ENCODE measurements at places on chromosomes 3 and 15.

GRCh38 chr15:88220443-88221335 lies 35.9 kb downstream of the NTRK3 start:
- DNase-seq, result peak; percentile 44

- no peak for DNase-seq
These were observed 3.0 kb upstream of the ARHGAP31 start for GRCh38 chr3:119291062-119291700.

- peak; percentile 53 for DNase-seq
These were observed 103.7 kb downstream of the EFL1 start for GRCh38 chr15:82158811-82159210.

DNA sequence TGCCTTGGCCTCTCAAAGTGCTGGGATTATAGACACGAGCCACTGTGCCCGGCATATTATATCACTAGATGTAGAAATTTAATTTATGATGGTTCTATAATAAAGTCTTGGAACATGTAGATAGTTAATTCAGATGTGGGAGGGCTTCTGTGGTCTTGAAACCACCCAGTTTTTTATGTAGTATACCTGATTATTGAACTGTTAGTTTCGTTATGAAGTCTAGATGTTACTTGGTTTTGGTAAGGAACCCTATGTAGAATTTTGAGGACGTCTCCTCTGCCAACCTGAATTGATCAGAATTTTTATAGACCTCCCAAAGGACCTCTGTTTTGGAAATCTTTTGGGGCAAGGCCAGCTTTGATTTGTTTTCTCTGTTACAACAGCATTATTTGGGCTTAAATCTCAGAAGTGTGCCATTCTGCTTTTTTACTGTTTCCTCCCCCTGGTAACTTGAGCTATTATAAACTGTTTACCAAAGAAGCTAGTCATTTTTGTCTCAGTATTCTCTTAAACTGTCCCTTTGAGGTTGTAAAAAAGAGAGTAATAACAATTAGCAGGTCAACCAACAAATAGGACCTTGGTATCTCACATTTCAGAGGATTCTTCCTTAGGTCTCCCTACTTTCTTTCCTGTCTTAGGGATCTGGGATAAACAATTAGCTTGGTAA lies 20.8 kb downstream of the AKAP13 start:
- no peak for DNase-seq

- DNase-seq, result no peak
These were observed 32.8 kb downstream of the CYFIP1 start for GRCh38 chr15:22947101-22948000.

- peak; percentile 84 for DNase-seq
These were observed 224.3 kb upstream of the ATP10A start for GRCh38 chr15:26087395-26087794.

- DNase-seq, result no peak
These were observed 556.0 kb downstream of the OTOL1 start for GRCh38 chr3:162052636-162053035.

DNA sequence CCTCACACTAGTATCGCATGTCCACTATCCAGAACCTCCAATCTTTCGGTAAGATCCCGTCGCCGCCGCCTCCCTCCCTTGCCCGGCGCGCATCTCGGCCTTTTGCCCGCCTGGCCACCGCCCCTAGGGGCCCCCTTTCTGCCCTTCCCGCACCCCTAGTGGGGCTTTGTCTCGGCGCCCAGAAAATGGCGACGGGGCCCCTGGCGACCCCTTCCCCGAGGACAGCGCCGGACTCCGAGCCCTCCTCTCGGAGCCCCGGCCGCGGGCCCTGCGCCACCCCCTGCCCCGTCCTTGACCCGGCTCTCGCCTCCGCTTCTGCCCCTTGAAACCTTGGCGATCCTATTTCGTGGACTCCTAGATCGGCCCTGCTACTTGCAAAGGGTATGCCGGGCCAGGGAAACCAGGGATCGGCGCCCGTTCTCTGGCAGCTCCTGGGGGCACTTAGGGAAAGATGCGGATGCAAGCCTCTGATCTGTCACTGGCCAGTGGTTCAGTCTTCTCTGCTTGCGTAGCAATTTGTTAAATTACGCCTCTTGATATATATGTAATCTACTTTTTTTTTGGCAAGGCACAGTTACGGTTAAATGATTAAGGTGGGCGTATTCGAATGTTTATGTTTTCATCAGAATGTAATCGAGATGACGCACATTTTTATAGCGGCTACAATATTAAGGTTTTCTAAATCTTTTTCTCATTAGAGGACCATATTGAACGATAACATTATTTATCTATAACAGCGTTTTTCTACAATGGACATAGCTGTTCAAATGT lies 603 bp downstream of the EIF1B start:
- peak; percentile 31 for DNase-seq

- peak; percentile 91 for DNase-seq
These were observed 891.4 kb downstream of the NTRK3 start for GRCh38 chr15:87365186-87365585.

- no peak for DNase-seq
These were observed 70.0 kb downstream of the MEF2A start for GRCh38 chr15:99635794-99636193.

GRCh38 chr15:87589134-87589533 lies 667.4 kb downstream of the NTRK3 start:
- no peak for DNase-seq

DNA sequence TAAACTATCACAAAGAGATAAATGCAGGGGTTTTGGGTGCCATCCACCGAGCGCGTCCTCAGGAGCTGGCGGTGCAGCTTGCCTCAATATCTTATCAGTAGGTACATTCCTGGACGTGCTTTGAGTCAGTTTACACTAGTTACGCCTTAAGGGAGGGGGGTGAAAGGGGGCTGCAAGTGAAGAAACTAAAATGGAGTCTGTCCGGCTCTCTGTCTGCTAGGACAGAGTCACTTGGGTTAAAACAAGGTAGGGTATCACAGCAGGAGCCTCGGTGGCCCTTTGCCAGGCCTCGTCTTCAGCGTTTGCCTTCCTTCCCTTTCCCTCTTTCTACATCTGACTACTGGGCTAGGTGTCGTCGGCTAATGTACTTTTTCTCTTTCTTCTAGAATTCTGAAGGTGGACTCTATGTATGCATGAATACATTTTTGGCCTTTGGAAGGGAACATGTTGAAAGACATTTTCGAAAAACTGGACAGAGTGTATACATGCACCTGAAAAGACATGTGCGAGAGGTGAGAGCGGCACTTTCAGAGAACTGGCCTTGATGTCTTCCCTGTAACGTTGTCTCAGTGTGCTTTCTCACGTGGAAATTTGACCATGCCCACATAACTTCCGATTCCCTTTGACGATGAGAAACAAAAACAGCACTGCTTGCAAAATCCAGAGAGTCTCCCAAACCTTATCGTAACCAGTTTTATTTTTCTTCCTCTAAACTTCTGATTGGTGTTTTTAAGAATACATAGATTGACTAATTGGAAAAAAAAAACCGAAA lies 28.8 kb downstream of the USP13 start:
- peak; percentile 28 for DNase-seq

DNA sequence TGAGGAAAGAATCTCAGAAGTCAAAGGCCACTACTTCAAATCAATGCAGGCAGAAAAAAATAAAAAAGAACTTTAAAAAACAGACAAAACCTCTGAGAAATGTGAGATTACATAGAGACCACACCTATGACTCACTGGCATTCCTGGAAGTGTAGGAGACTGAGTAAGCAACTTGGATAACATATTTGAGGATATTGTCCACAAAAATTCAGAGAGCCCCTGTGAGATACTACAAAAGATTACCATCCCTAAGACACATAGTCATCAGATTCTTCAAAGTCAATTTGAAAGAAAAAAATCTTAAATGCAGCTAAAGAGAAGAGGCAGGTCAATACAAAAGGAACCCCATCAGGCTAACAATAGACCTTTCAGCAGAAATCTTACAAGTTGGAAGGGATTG lies 887.3 kb downstream of the NTRK3 start:
- DNase-seq, result peak; percentile 99

DNA sequence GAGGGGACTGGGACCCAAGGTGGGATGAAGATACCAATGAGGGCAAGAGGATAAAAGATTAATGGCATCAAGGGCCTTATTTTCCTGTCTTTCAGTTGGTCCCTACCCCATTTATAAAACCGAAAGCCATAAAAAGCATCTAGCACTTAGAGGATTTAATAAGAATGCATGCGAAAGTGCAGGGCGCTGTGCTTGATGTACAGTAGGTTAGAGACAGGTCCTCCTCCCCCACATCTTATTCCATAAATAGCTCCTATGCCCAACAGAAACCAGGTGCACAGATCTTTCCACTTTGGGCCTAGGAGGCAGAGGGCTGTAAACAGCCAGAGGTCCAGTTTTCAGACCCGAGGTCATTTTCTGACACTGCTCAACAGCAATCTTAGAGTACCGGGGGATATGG lies 1.2 kb downstream of the LPCAT4 start:
- DNase-seq, result no peak
